Kasumi-1 (cell line): ENCODE measurements at places on chromosomes 2 and 18.

GRCh38 chr2:107411267-107411666 lies 415.4 kb upstream of the RGPD4 start:
- DNase-seq, result no peak

DNA sequence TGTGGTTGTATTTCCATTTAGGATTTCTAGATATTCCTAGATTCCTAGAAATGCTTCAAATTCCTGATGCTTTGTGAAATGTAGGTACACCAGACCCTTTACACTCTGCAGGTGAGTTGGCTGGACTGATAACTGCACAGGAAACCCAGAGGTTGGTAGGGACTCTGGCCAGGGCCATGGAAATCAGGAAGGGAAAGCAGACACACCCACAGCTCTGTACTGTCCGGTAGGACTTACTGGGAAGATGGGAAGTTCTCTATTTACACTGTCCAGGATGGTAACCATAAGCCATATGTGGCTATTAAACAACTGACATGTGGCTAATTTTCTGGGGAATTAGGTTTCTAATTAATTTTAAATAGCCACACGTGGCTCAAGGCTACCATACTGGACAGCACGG lies 31.4 kb downstream of the NEMP2 start:
- no peak for DNase-seq

DNA sequence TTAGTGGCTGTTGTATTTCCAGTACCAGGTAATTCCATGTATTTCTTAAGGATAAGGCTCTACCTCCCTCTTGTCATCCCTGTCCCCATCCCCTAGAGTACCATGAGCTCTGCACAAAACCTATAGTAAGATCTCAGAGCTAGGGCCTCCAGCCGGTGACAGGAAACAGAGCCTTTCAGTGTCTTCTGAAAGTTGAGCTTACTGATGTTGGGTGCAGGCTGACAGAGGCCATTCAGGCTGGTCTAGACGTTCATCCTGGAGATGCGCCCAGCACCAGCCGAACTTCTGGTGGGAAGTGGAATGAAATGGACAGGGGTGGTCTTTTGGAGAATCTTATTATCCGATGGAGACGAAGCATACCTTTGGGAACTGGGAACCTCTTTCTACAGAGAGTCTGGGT lies 16.7 kb upstream of the LYPD6B start:
- DNase-seq, result no peak

GRCh38 chr2:63740943-63741342 lies 100.8 kb upstream of the UGP2 start:
- no peak for DNase-seq

DNA sequence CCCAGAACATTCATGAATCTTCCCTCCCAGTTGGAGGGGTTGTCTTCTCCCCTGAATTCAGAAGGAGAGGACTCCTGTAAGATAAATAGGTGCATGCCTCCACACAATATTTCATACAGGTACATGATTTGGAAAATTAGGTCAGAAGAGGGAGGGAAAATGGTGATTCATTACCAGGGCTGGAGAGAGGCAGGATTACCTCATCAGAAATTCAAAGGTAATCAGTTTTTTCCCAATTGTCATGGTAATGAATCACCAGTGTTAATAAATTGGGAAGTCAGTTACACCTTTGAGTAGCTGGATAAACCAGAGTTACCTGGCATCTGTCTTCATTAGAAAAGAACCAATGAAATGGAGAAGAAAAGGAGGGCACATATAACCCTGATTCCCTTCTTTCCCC lies 128.5 kb downstream of the EN1 start:
- no peak for DNase-seq

- no peak for DNase-seq
These were observed 30.6 kb downstream of the HJURP start for GRCh38 chr2:233823731-233824121.
